Cerebellum (tissue), 4 donors: ENCODE measurements at places on chromosomes 11 and 22. TPM values are rescaled to one million over a fixed set of nuclear protein-coding genes. Genes with fewer than 3 reads are reported as not detected.

Gene SDHD
- 53.7 TPM for total RNA-seq

Gene KCNK4
- total RNA-seq: 2.0 TPM

Gene HBB
- total RNA-seq: 418 TPM

Gene UBQLNL
- 0.36 TPM for total RNA-seq

Gene CNIH2
- total RNA-seq: 36.8 TPM
